Stimulated activated CD4-positive, alpha-beta T cell treated with anti-CD3 and anti-CD28 coated beads, TNF-alpha, amount 100 ng/mL, for 4 hours (primary cell): ENCODE measurements at places on chromosomes 11 and 22.

GRCh38 chr11:57567515-57568329 is at the start of gene UBE2L6:
TSS of gene UBE2L6 (minus strand) at chr11:57567672. CDS start at chr11:57567611, 61 bp downstream.
- DNase-seq: peak; percentile 56

GRCh38 chr11:100004541-100004940 is 682.5 kb upstream of the ARHGAP42 start:
- DNase-seq: no peak

DNA sequence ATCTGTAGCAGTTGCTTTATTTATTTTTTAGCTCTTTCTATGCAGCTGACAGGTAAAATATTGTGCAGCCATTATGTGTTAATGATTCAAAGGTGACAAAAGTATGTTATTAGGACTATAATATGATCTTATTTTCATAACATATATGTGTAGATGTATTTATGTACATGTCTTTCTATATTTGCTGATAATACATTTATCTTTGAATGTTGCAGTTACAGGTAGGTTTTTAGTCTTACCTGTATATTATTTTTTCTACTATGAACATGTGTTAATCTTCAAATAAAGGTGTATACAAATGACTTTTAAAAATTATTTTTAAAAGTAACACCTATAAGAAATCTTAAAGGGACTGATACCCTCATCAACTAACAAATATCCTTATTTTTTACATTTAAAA is 33.6 kb downstream of the FAR1 start:
- no peak for DNase-seq

- no peak for DNase-seq
Observed at GRCh38 chr11:9148035-9148434, 56.6 kb upstream of the SCUBE2 start.

DNA sequence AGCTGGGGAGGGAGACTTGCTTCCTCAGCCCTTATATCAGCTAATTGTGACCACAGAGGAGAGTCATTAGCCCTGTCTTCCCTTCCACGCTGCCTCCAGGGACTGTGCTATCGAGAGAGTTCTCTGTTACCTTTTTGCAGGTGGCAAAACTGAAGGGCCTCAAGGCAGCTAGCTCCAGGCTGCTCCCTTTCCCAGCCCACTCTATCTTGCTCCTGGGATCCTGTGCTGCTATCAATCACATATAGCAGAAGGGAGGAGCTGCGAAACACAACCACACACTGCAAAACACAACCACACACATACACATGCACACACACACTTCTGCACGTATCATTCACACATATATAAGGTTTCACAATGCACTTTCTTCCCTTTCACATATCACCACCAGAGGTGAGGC is 205.3 kb upstream of the MTNR1B start:
- DNase-seq: no peak

DNA sequence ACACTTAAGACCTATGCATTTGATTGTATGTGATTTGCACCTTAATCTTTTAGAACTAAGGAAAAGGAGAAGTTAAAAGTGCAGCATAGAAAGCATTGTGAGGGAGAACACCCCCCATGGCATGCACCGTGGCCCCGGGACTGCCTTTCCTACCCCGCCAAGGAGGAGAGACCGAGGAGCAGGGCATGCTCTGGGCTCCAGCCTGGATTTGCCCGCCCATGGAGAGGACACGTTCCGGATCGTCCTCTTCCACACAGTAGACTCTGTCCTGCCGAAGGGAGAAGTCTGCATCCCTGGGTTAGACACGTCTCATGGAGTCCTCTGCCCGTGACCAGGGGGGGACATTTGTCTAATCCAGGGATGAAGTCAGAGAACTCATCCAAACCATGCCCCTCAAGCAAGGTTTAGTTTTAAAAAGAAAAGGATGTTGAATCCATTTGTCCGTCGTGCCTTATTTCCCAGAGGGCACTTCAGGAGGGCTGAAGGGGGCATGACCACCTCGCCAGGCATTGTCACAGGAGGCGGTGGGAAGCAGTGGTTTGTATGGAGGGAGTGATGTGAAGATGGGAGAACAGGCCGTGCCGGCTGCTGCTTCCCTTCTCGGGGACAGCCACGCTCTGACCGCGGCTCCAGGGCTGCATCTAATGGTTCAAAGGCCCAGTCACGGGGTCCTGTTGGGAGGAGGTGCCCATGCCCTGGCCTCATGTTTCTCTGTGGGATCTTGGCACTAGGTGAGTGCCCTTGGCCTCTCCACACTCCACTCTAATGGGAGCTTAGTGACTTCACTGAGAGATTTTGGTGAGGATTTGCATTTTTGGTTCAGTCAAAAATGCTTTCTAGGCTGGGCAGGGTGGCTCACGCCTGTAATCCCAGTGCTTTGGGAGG is 66.2 kb upstream of the GAL start:
- no peak for DNase-seq

- DNase-seq: no peak
Observed at GRCh38 chr11:62555464-62556107, 9.0 kb upstream of the AHNAK start.

DNA sequence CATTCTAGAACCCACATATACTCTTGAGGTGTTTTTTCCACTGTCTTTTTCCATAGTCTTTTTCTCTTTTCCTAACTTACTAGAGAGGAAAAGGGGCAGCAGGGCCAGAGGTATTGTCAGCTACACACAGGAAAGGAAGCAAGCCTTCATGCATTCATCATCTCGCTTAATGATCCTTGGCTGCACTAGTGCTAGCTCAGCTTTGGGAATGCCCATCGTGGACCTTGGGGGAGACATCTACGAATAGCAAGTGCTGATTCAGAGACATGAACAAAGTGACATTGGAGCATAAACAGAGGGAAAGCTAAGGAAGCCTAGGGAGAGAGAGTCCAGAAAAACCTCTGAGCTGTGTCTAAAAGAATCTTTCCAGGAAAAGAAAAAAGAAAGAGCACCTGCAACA is 466.3 kb upstream of the ARHGAP42 start:
- DNase-seq: no peak

DNA sequence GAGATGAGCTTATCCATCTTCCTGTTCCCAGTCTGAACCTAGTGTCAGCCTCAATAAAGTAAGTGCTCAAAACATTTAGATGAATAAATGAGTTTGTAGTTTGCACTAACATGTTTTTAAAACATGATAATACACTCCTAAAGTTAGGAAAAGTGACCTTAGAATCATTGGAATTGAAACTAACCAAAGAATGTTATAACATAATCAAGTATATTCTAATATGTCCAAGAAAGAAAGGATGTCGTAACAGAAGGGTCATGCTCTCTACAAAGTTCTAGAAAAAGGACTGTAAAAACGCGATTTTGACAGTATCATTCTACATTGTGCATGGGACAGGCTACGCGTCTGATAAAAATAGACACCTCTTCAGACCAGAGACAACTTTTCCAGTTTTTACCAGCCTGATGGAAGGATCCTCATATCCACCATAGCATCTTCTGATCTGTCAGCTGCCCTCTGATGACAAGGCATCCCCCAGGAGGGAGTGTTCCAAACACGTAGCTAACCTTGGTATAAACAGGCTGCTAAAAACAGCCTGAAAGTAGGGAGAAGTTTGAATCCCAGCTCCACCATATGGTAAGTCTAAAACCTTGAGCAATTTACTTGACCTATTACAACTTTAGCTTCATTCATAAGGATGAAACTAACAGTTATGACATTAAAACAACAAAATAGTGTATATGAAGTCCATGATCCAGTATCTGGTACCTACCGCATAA is 30.2 kb downstream of the CLMP start:
- no peak for DNase-seq

- no peak for DNase-seq
Observed at GRCh38 chr11:102476812-102477211, 24.2 kb upstream of the TMEM123 start.
